D341Med (cell line): ENCODE measurements at places on chromosomes 16 and 17.

DNA sequence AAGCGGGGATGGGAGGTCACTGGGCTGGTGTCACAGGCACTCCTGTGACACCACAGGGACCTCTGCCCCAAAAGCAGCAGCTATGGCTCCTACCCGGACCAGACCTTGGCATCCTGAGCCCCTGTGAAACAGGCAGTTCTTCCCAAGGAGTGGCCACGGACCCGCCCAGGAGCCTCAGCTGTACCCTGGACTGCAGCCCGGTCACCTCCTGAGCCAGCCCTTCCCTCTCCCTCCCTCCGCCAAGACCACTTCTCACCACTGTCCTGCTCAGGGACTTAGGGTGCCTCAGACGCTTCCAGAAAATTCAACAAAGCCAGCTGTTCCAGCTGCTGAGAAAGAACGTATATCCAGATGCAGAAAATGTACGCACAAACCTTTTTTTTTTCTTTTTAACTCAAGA is 13.9 kb upstream of the NCBP3 start:
- DNase-seq = no peak

GRCh38 chr17:44221862-44222111 is 2.3 kb upstream of the UBTF start:
- no peak for DNase-seq

GRCh38 chr17:60744355-60744966 is 66.8 kb downstream of the BCAS3 start:
- no peak for DNase-seq

DNA sequence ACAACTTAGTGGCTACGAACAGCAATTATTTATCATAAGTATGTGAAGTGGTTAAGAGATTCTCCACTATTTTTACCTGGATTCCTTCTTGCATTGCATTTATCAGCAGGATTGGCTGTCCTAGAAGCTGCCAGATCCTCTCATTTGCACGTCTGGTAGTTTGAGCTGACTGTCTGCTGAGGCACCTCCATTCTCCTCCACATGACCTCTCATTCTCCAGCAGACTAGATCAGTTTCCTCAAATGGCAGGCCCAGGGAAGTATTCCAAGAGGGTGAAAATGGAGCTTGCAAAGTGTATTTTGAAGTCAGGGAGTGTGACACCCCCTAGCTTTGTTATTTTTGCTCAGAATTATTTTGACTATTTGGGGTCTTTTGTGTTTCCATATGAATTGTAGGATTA is 870.1 kb downstream of the CDH11 start:
- no peak for DNase-seq

DNA sequence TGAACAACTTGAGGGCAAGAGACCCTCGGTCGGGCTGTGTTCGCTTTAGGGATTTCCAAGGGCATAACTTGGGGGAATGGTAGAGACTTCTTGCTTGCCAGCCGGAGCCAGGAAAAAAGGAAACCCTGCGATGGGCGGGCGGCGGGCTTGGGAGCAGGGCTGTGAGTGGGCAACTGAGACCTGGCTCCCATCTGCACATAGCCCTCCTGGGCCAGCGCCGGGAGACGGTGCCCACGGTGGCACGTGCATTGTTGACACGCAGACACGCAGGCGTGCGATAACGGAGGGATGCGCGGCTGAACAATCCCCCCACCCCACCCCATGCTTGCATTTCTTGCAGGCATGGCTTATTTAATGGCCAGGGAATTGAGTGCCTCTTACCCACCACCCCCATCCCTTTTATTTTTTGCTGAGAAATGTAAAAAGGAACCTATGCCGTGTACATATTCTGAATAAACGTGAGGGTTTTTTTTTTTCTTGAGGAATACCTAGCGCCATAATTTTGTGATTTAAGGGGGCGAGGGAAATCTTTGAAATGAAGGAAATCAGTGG is 17.1 kb upstream of the ZFHX3 start:
- DNase-seq = no peak

GRCh38 chr16:86501989-86502855 is 8.1 kb upstream of the FOXF1 start:
- DNase-seq = no peak

GRCh38 chr16:85480727-85481101 is 132.4 kb upstream of the GSE1 start:
- peak; percentile 71 for DNase-seq

- DNase-seq = no peak
These were observed 2.8 kb downstream of the WNT3 start for GRCh38 chr17:46815474-46816353.

- DNase-seq = no peak
These were observed 51.0 kb upstream of the MRTFB start for GRCh38 chr16:14020141-14020540.

- no peak for DNase-seq
These were observed 114.4 kb downstream of the SDR42E1 start for GRCh38 chr16:81896902-81897301.

- DNase-seq = peak; percentile 59
These were observed 90.6 kb upstream of the CDH5 start for GRCh38 chr16:66275775-66276428.

DNA sequence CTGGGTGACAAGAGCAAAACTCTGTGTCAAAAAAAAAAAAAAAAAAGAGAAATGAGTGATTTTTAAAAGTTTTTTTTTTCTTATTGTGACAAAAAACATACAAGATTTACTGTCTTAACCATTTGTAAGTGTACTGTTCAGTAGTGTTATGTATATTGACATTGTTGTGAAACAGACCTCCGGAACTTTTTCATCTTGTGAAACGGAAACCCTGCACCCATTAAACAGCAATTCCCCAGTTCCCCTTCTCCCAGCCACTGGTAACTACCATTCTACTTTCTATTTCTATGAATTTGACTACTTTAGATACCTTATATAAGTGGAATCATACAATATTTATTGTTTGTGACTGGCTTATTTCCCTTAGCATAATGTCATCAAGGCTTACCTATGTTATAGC is 18.7 kb downstream of the DUS2 start:
- no peak for DNase-seq

GRCh38 chr17:73724341-73724740 is 80.1 kb upstream of the SDK2 start:
- no peak for DNase-seq

DNA sequence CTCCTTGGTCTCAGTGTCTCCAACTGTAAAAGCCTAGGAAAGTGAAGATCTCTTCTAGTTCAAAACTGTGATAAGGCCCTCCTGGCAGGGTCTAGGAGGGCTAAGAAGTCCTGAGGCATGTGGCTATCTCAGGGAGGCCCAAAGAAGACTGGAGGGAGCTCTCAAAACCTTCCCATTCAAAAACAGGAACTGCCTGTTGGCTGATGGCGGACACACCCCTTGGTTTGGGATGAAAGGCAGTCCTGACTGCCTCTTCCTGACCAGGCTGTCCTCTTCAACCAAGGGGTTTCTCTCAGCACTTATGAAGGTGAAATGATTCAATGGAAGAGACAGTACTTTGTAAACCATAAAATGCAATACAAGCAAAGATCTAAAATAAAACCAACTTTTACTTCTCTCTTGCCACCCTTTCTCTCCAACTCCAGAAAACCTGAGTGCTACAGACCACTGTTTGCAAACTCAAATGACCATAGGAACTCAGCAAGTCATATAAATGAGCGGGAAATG is 4.7 kb downstream of the ZNF764 start:
- DNase-seq = no peak
